Endodermal cell (in vitro differentiated cells): ENCODE measurements at places on chromosomes 4 and X. TPM values are rescaled to one million over a fixed set of nuclear protein-coding genes. Genes with fewer than 3 reads are reported as not detected.

- H3K27me3 ChIP-seq = no peaks in the 10 kb centered on the region
- no peak for DNase-seq
- H3K4me3 ChIP-seq = no peak overlapping the region
- H3K36me3 ChIP-seq = no peaks in the 10 kb centered on the region
- no peaks in the 10 kb centered on the region for H3K4me1 ChIP-seq
Observed at GRCh38 chr4:156870131-156870530, 101.5 kb downstream of the PDGFC start.

DNA sequence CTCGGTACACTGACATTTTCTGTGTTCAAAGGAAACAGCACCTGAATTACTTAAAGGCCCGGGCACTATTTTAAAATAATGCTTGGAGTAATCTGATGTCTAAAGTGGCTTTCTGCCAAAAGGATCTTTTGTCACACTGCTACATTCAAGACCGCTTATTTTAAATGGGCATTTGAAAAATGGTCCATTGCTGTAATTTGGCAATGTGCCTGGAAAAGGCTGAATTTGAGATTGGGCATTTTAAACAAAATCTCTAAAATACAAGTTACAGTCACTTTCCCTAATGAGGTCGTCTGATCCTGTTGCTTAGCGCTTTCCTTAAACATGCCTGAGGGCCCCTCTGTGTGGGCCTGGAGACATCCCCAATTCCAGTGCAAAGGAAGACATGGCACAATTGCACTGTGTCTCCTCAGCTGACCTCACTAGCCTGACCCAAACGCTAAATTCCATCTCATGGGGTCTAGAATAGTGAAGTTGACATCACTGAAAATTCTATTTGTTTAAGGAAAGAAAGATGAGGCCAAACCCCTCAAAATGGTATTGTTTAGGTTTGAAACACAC is 214.2 kb downstream of the GPC3 start:
- no peaks in the 10 kb centered on the region for H3K36me3 ChIP-seq
- no peak for DNase-seq
- H3K27ac ChIP-seq = no peak overlapping the region
- H3K4me3 ChIP-seq = no peak overlapping the region
- H3K27me3 ChIP-seq = peaks cover 17% of the 10 kb centered on the region
- no peaks in the 10 kb centered on the region for H3K4me1 ChIP-seq

DNA sequence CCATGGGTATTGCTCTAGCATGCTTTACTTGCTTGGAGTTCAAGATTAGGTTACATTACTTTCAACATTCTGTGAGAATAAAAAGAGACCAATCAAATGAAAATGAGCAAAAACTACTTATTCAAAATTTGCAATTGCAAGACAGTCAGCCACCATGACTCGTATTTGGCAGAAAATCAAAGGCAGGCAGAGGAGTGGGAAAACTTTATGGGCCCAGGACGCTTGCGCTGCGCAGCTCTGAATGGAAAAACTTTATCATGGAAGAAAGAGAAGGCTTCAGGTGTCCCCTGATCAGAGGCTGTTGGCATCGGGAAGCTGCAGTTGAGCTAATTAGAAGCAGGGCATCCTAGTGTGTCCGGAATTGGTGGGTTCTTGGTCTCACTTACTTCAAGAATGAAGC is 250.6 kb downstream of the USP46 start:
- no peaks in the 10 kb centered on the region for H3K27me3 ChIP-seq
- no peak for DNase-seq

GRCh38 chr4:148503681-148504080 is 61.5 kb upstream of the NR3C2 start:
- H3K27me3 ChIP-seq = no peaks in the 10 kb centered on the region
- no peak overlapping the region for H3K27ac ChIP-seq
- H3K4me3 ChIP-seq = no peak overlapping the region
- no peaks in the 10 kb centered on the region for H3K4me1 ChIP-seq
- no peaks in the 10 kb centered on the region for H3K36me3 ChIP-seq
- no peak for DNase-seq

GRCh38 chr4:53937918-53938317 is 126.5 kb downstream of the CHIC2 start:
- no peak overlapping the region for H3K27ac ChIP-seq
- no peak overlapping the region for H3K4me3 ChIP-seq
- H3K4me1 ChIP-seq = no peaks in the 10 kb centered on the region
- DNase-seq = peak; percentile 75

- no peak overlapping the region for H3K27ac ChIP-seq
- no peaks in the 10 kb centered on the region for H3K4me1 ChIP-seq
Observed at GRCh38 chr4:121737846-121738554, 27.0 kb downstream of the SMIM43 start.

DNA sequence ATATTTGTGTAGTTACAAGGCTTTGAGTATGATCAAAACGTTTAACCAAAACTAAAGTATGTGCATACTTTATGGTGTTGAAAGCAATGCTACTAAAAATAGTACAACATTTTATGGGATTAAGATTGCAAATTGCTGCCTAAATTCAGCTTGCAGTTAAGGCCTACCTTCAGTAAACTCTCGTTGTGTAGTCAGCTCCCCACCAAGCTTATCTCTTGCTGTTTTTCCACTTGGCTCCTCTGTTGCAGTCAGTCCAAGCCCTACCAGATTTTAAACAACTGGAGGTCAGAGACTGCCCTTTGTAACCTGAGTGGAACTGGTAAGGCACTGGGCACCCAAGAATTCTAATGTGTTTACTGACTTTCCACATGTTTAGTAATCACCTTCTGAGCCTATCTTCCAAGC is 25.7 kb downstream of the AFF1 start:
- DNase-seq = peak; percentile 58
- H3K27me3 ChIP-seq = no peaks in the 10 kb centered on the region
- H3K27ac ChIP-seq = peak overlapping the region; percentile 95
- peaks cover 29% of the 10 kb centered on the region for H3K36me3 ChIP-seq

DNA sequence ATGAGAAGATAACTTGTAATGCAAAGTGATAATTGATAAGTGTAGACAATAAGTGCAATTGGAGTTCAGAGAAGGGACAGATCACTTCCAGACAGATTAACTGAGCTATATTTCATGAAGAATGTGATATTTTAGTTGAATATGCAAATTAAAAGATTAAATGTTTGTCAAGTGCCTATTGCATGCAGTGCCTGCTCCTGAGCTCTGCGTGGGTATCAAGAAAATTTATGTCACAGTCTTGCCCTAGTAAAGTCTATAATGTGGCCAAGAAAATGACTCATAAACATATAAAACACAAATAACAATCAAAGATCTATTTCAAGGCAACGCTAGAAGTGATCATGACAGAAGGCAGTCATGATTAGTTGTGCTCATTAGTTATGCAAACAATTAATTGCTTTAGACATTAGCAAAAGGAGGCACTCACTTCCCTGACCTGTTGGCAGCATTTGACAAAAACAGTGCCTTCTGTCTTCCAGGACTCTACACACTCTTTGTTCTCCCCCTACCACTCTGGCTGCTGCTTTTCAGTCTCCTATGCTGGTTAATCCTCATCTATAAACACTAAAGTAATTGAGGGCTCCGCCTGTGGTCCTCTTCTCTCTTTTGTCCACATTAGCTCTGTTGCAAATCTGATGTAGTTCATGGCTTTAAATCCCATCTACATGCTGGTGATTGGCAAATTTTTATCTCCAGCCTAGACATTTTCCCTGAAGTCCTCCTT is 47.7 kb downstream of the ARHGEF38 start:
- no peak overlapping the region for H3K4me3 ChIP-seq
- H3K36me3 ChIP-seq = no peaks in the 10 kb centered on the region
- H3K27ac ChIP-seq = no peak overlapping the region
- peaks cover 19% of the 10 kb centered on the region for H3K4me1 ChIP-seq

- H3K4me1 ChIP-seq = no peaks in the 10 kb centered on the region
- no peaks in the 10 kb centered on the region for H3K27me3 ChIP-seq
- no peaks in the 10 kb centered on the region for H3K36me3 ChIP-seq
- no peak overlapping the region for H3K27ac ChIP-seq
- DNase-seq = no peak
Observed at GRCh38 chr4:60897415-60897814, 302.7 kb upstream of the ADGRL3 start.

- H3K27me3 ChIP-seq = no peaks in the 10 kb centered on the region
- DNase-seq = no peak
- no peak overlapping the region for H3K4me3 ChIP-seq
- H3K27ac ChIP-seq = no peak overlapping the region
Observed at GRCh38 chr4:109979920-109980717, 67.4 kb downstream of the EGF start.

GRCh38 chr4:67292636-67293035 is 252.7 kb downstream of the CENPC start:
- no peak overlapping the region for H3K27ac ChIP-seq
- H3K27me3 ChIP-seq = no peaks in the 10 kb centered on the region
- H3K4me3 ChIP-seq = no peak overlapping the region
- H3K36me3 ChIP-seq = no peaks in the 10 kb centered on the region

DNA sequence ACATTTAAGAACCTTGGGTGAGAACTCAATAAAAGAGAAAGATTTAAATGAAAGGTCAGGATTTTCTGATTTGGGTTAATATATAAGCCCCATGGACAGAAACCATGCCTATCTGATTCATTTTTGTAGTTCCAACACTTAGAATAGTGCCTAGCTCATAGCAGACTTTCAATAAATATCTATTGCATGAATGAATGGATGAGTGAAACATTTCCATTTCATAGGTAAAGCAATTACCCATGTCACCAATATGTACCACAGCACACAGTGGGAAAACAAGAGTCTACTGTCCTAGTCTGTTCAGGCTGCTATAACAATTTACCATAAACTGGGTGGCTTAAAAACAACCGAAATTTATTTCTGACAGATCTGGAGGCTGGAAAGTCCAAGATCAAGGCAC is 63.9 kb upstream of the PTPN13 start:
- H3K4me1 ChIP-seq = no peaks in the 10 kb centered on the region
- H3K27ac ChIP-seq = no peak overlapping the region
- H3K36me3 ChIP-seq = no peaks in the 10 kb centered on the region
- no peak overlapping the region for H3K4me3 ChIP-seq

DNA sequence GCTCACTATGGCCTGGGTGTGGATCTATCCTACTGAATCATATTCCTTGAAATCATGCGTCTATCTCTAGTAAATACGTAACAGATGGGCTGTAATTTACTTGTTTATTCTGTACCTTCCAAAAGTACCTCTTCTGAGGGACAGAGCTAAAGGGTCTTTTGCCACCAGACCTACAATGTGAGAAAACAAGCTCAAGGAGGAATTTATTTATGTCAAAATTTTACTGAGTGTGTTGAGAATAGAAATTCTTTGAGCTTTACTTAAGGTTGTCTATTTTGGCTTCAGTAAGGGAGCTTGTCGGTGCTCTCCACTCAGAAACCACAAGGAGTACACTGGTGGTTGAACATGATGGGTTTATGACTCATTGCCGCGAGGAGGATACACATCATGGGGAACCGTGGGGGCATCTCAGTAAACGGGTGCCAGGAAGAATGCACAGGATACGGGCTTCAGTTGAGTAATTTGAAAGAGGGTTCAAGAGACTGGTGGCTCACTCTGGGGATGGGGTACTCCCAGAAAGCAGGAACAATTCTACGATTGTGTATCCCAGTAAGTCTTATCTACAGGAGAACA is 3.0 kb downstream of the ANK2 start:
- peaks cover 12% of the 10 kb centered on the region for H3K36me3 ChIP-seq
- DNase-seq = no peak
- peaks cover 10% of the 10 kb centered on the region for H3K4me1 ChIP-seq
- H3K27ac ChIP-seq = no peak overlapping the region
- H3K4me3 ChIP-seq = peak overlapping the region; percentile 6
- no peaks in the 10 kb centered on the region for H3K27me3 ChIP-seq

DNA sequence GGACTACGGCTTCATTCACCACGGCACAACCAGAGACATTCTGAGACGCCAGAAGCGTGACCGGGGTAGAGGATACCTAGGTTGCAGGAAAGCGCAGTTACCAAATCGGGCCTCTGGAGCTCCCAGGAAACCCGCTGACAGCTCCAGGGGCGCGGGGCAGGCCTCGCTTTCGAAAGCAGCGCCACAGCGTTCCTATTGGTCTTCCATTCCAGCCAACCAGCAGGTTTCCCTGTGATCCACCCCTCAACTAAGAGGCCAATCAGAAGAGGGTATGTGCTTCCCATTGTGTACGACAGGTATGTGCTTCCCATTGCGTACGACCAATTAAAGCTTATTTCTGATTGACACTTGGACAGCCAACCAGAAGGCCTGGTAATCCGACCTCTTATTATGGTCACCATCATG is 14.9 kb downstream of the SNX12 start:
- H3K27ac ChIP-seq = no peak overlapping the region
- no peaks in the 10 kb centered on the region for H3K4me1 ChIP-seq
- DNase-seq = peak; percentile 93

- no peak for DNase-seq
- no peaks in the 10 kb centered on the region for H3K27me3 ChIP-seq
- no peak overlapping the region for H3K4me3 ChIP-seq
- no peak overlapping the region for H3K27ac ChIP-seq
- H3K4me1 ChIP-seq = no peaks in the 10 kb centered on the region
Observed at GRCh38 chr4:86096373-86096772, 263.5 kb downstream of the MAPK10 start.

DNA sequence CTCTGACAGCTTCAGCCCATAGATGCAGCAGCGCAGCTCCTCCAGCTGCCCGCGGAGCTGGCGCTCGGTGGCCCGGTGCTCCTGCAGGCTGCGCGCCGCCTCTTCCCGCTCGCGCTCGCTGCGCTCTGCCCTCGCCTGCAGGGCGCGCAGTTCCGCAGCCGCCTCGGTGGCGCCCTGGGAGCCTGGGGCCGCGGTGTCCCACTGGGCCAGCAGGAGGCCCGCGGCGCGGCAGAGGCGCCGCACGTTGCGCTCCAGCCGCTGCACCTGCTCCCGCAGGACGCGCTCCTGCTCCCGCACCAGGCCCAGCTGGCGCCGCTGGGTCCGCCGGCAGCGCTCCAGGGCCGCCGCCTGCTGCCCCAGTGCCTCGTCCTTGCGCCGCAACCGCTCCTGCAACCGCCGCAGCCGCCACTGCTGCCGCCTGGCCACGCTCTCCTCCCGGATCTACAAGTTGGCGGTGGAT is 10.1 kb downstream of the C4orf50 start:
- H3K27ac ChIP-seq = no peak overlapping the region
- DNase-seq = peak; percentile 86
- no peaks in the 10 kb centered on the region for H3K4me1 ChIP-seq
- no peak overlapping the region for H3K4me3 ChIP-seq
- H3K36me3 ChIP-seq = no peaks in the 10 kb centered on the region

DNA sequence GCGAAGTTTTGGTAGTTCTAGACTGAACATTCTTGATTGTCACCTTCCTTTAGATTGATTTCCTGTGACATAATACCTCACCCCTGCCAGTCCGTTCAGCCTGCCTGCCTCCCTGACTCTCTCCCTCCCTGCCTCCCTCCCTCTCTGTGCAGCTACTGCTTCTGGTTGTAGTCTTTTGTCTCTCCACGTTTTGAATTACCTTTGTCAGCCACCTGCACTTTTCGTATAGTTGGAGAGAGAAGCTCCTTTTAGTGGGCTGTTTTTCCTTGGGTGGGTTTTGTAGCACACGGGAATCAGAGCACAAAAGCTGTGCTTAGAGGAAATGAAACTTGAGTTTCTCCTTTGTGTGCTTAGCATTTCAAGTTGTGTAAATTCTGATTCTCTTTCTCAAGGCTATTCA is 32.6 kb upstream of the MSMO1 start:
- H3K27ac ChIP-seq = no peak overlapping the region
- H3K36me3 ChIP-seq = peaks cover 22% of the 10 kb centered on the region
- no peaks in the 10 kb centered on the region for H3K27me3 ChIP-seq
- no peak for DNase-seq
- no peaks in the 10 kb centered on the region for H3K4me1 ChIP-seq

MID1 gene
- total RNA-seq = 23.5 and 24.3 TPM in 2 replicates

NKAP gene
- 10.8 to 13.3 TPM (median 11.0 TPM) in 3 replicates for total RNA-seq

BRS3 gene
- total RNA-seq = not detected in 3 replicates

CXorf49 gene
- not detected in 2 replicates for total RNA-seq

IRF2 gene
- total RNA-seq = 12.3 and 17.3 TPM in 2 replicates

CPLX1 gene
- total RNA-seq = 1.7 and 1.9 TPM in 2 replicates

VCX2 gene
- total RNA-seq = not detected in 2 replicates
